Small intestine (tissue), 16 donors: ENCODE measurements at places on chromosomes 6 and 20. TPM values are rescaled to one million over a fixed set of nuclear protein-coding genes. Genes with fewer than 3 reads are reported as not detected.

Gene PNPLA1
- polyA plus RNA-seq: 2.7 TPM

Gene DDR1
- 185 TPM for polyA plus RNA-seq

Gene MYL9
- polyA plus RNA-seq: 7.4 TPM

Gene PHACTR2
- polyA plus RNA-seq: 8.1 TPM

Gene IRF4
- polyA plus RNA-seq: 0.16 TPM

Gene HLA-DQB2
- 0.09 TPM for polyA plus RNA-seq

Gene MAN1A1
- polyA plus RNA-seq: 43.4 TPM

GRCh38 chr6:110181131-110182030, 1.2 kb downstream of the CDC40 start:
- peaks cover 15% of the 10 kb centered on the region for H3K4me1 ChIP-seq
- H3K27ac ChIP-seq: no peak overlapping the region
- no peaks in the 10 kb centered on the region for H3K27me3 ChIP-seq
- H3K4me3 ChIP-seq: peak overlapping the region; percentile 74

- no peaks in the 10 kb centered on the region for H3K27me3 ChIP-seq
- no peak overlapping the region for H3K27ac ChIP-seq
- no peaks in the 10 kb centered on the region for H3K36me3 ChIP-seq
- no peaks in the 10 kb centered on the region for H3K4me1 ChIP-seq
Observed at GRCh38 chr6:170456886-170457698, 96.0 kb downstream of the PSMB1 start.

GRCh38 chr6:110250838-110251237, 70.6 kb downstream of the CDC40 start:
- H3K4me1 ChIP-seq: no peaks in the 10 kb centered on the region
- no peak overlapping the region for H3K4me3 ChIP-seq
- no peaks in the 10 kb centered on the region for H3K36me3 ChIP-seq
- DNase-seq: no peak

DNA sequence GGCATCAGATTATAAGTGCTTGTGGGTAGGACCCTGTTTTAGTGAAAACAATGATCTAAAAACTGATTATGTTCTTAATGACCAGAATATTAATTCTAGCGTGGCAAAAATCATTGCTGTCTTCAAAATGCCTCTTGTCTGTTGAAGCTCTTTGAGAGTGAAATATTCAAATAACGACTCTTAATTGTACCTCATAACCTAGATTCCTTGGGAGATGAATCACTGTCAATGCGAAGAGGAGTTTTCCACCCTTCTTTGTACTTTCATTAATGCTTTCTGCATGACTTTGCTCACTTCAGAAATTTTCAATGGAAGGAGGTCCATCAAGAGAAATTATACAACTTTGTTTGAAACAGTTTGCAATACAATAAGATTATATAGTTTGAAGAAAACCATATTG, 71.5 kb downstream of the CRYBG1 start:
- H3K36me3 ChIP-seq: no peaks in the 10 kb centered on the region
- no peak overlapping the region for H3K27ac ChIP-seq
- peaks cover 9% of the 10 kb centered on the region for H3K4me1 ChIP-seq
- no peak overlapping the region for H3K4me3 ChIP-seq
- DNase-seq: no peak
- no peaks in the 10 kb centered on the region for H3K27me3 ChIP-seq

GRCh38 chr6:89836639-89837222, 7.1 kb downstream of the CASP8AP2 start:
- H3K4me3 ChIP-seq: no peak overlapping the region
- peaks cover 5% of the 10 kb centered on the region for H3K36me3 ChIP-seq
- no peak for DNase-seq

GRCh38 chr6:5120011-5120410, 34.9 kb downstream of the PPP1R3G start:
- no peak overlapping the region for H3K4me3 ChIP-seq
- H3K27me3 ChIP-seq: no peaks in the 10 kb centered on the region
- H3K4me1 ChIP-seq: no peaks in the 10 kb centered on the region
- no peak for DNase-seq
- no peak overlapping the region for H3K27ac ChIP-seq

DNA sequence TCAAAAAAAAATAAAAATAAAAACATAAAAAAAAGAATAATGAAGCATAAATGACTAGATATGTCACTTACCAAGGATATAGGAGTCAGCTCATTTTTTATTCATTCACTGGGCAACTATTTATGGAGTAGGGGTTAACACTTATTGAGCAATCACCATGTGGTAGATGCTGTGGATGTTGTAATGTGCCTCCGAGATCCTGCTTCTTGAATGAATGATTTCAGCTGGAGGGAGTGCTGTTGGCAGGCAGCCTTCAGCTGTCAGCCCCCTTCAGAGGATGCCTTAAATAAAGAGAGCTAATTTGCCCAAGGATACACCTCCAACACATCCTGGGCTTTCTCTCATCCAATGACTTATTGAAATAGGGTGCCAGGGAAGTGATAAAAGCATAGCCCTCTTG, 229.5 kb upstream of the DTNBP1 start:
- no peak overlapping the region for H3K4me3 ChIP-seq
- no peak overlapping the region for H3K27ac ChIP-seq
- no peaks in the 10 kb centered on the region for H3K27me3 ChIP-seq
- peaks cover 4% of the 10 kb centered on the region for H3K4me1 ChIP-seq
- no peaks in the 10 kb centered on the region for H3K36me3 ChIP-seq

DNA sequence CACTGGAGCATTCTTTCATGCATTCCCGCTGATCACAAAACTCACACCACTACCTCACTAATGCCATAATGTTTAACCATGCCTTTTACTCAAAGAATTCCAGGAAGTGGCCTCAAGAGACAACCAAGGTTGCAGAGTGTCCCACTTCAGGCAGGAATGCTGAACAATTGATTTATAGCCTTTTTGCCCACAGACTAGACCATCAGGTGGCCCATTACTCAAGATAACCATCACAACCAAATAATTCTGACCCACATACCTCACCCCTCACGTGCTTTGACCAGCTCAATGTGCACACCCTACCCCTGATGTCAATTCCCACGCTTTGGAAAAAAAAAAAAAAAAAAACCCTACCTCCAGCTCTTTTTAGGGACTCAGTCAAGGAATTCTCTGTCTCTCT, 220.6 kb upstream of the UFL1 start:
- no peak overlapping the region for H3K4me3 ChIP-seq
- H3K27ac ChIP-seq: no peak overlapping the region
- no peaks in the 10 kb centered on the region for H3K27me3 ChIP-seq
- no peaks in the 10 kb centered on the region for H3K36me3 ChIP-seq

- DNase-seq: no peak
- H3K4me3 ChIP-seq: no peak overlapping the region
- H3K36me3 ChIP-seq: no peaks in the 10 kb centered on the region
- no peaks in the 10 kb centered on the region for H3K4me1 ChIP-seq
- H3K27ac ChIP-seq: peak overlapping the region; percentile 2
Observed at GRCh38 chr6:70221715-70222438, 81.0 kb downstream of the COL9A1 start.

DNA sequence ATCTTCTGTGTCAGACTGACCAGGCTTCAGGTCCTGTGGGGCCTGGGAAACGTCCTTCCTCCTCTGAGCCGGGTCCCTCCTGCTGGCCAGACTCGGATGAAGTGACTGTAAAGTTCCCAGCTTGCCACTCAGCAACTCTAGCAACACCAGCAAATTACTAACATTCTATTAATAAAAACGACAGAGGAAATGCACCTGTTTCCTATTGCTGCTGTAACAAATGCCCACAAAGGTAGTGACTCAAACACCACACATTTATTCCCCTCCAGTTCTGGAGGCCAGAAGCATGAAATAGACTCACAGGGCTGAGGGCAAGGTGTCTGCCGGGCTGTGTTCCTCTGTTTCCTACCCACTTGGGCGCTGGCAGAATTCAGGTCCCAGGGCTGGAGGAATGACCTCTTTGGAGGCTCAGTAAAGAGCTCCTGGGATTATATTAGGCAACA, 48.8 kb downstream of the CTCFL start:
- no peak overlapping the region for H3K27ac ChIP-seq
- H3K36me3 ChIP-seq: no peaks in the 10 kb centered on the region
- no peak for DNase-seq
- H3K4me1 ChIP-seq: no peaks in the 10 kb centered on the region
- H3K27me3 ChIP-seq: no peaks in the 10 kb centered on the region
- H3K4me3 ChIP-seq: no peak overlapping the region

GRCh38 chr20:35286077-35286898, 1.7 kb upstream of the EIF6 start:
- H3K27ac ChIP-seq: peak overlapping the region; percentile 87
- peak; percentile 84 for DNase-seq
- peaks cover 35% of the 10 kb centered on the region for H3K4me1 ChIP-seq
- H3K27me3 ChIP-seq: no peaks in the 10 kb centered on the region

DNA sequence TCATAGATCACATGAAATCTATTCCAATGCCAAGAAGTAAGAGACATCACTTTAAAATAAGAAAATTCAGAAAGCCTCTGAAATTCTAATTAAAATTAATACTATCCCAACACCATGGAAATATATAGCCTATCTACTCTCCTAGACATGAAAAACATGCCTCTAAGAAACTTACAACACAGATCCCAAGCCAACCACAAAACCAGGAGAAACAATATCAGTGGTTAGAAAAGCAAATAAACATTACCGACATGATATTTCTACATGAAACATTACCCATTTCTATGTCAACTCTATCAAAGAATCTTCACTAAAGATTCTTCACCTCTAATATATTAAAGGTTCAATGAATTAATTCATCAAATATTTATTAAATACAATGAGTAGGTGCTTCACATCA, 4.8 kb downstream of the EPB41L2 start:
- no peak for DNase-seq
- no peaks in the 10 kb centered on the region for H3K27me3 ChIP-seq
- no peak overlapping the region for H3K27ac ChIP-seq
- H3K4me3 ChIP-seq: no peak overlapping the region
- no peaks in the 10 kb centered on the region for H3K4me1 ChIP-seq

DNA sequence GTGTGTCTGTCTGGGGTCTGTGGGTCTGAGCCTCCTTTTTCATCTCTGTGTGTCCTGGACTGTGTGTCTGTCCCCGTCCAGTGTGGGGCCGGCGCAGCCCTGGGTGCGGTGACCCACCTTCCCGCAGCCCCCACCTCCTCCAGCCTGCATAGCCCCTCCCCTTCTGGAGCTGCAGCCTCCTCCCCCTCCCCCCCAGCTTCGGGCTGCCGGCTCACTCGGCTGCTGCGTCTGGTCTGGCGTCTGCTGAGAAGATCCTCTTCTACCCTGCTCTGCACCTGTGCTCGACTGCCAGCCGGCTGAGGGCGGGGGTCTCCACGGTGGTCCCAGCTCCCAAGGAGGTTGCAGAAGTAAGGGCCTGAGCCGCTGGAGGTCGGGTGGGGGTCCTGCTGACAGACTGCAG, 7.6 kb upstream of the LKAAEAR1 start:
- no peak overlapping the region for H3K4me3 ChIP-seq
- no peaks in the 10 kb centered on the region for H3K4me1 ChIP-seq
- no peak for DNase-seq
- H3K36me3 ChIP-seq: no peaks in the 10 kb centered on the region

- no peaks in the 10 kb centered on the region for H3K4me1 ChIP-seq
- H3K27me3 ChIP-seq: no peaks in the 10 kb centered on the region
- no peaks in the 10 kb centered on the region for H3K36me3 ChIP-seq
- DNase-seq: no peak
Observed at GRCh38 chr6:140040396-140040795, 665.9 kb upstream of the CITED2 start.

DNA sequence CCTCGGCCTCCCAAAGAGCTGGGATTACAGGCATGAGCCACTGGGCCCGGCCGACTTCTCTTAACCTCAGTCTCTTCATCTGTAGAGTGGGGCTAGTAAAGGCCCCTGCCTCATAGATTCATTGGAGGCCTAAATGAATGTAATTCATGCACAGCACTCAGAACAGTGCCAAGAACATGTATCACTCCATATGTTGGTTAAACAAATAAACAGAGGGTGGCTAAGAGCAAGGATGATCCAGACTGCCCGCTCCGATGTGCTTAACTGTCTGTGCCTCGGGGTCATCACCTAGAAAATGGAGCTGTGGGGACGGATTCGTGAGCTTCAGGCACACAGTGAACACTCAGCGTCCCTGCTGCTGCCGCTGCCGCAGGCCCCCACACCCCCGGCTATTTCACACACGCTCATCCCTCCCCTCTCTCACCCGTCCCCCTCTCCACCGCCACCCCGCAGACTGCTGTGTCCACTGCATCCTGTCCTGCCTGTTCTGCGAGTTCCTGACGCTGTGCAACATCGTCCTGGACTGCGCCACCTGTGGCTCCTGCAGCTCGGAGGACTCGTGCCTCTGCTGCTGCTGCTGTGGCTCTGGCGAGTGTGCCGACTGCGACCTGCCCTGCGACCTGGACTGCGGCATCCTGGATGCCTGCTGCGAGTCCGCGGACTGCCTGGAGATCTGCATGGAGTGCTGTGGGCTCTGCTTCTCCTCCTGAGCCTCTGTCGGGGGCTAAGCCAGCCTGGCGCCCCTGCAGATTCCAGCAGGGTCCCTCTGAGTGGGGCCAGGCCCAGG, 14.8 kb downstream of the MDFI start:
- no peak overlapping the region for H3K27ac ChIP-seq
- H3K27me3 ChIP-seq: peaks cover 17% of the 10 kb centered on the region

DNA sequence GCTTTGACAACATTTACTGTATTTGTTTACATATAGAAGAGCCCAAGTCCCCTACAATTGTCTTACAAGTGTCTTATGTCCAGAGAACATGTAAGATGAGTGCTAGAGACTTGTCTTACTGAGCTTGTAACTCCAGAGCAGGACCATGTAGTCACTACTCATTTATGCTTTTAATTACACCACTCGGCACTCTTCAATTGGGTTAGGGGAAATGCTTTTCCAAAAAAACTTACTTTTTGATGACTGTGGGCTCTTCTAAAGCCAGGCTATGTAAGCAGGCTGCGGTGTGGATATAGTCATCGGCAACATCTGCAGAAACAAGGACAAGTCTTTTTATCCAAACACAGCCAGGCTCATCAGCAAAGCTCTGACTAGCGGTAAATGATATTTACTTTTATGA, 18.7 kb downstream of the SNX5 start:
- no peak overlapping the region for H3K27ac ChIP-seq
- H3K36me3 ChIP-seq: peaks cover 44% of the 10 kb centered on the region
- DNase-seq: no peak

DNA sequence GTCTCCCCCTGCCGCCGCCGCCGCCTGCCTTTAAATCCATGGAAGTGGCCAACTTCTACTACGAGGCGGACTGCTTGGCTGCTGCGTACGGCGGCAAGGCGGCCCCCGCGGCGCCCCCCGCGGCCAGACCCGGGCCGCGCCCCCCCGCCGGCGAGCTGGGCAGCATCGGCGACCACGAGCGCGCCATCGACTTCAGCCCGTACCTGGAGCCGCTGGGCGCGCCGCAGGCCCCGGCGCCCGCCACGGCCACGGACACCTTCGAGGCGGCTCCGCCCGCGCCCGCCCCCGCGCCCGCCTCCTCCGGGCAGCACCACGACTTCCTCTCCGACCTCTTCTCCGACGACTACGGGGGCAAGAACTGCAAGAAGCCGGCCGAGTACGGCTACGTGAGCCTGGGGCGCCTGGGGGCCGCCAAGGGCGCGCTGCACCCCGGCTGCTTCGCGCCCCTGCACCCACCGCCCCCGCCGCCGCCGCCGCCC, 474 bp downstream of the CEBPB start:
- H3K27me3 ChIP-seq: no peaks in the 10 kb centered on the region
- H3K4me1 ChIP-seq: peaks cover 45% of the 10 kb centered on the region
- H3K27ac ChIP-seq: peak overlapping the region; percentile 99
- peak; percentile 81 for DNase-seq
- no peaks in the 10 kb centered on the region for H3K36me3 ChIP-seq

- peaks cover 13% of the 10 kb centered on the region for H3K36me3 ChIP-seq
- H3K4me1 ChIP-seq: peaks cover 2% of the 10 kb centered on the region
- H3K27me3 ChIP-seq: no peaks in the 10 kb centered on the region
- H3K4me3 ChIP-seq: no peak overlapping the region
- no peak for DNase-seq
Observed at GRCh38 chr6:13280254-13280653, 48.1 kb downstream of the TBC1D7 start.
